WTC11 (cell line): ENCODE measurements at places on chromosomes 3 and 15. TPM values are rescaled to one million over a fixed set of nuclear protein-coding genes. Genes with fewer than 3 reads are reported as not detected.

Gene SYNM
- total RNA-seq = 2.1 to 2.2 TPM (median 2.2 TPM) in 3 replicates

Gene GHSR
- not detected in 3 replicates for total RNA-seq

Gene C2CD4B
- 0.82 to 1.3 TPM (median 0.96 TPM) in 3 replicates for total RNA-seq

Gene CCR3
- total RNA-seq = not detected in 3 replicates

Gene MAP6D1
- total RNA-seq = 4.3 to 6.3 TPM (median 5.0 TPM) in 3 replicates
